ENCODE measurements at places on chromosomes 2 and 18. TPM values are rescaled to one million over a fixed set of nuclear protein-coding genes. Genes with fewer than 3 reads are reported as not detected.
A peak's percentile ranks its signal among the peaks of the same experiment; 100 is the strongest.

DNA sequence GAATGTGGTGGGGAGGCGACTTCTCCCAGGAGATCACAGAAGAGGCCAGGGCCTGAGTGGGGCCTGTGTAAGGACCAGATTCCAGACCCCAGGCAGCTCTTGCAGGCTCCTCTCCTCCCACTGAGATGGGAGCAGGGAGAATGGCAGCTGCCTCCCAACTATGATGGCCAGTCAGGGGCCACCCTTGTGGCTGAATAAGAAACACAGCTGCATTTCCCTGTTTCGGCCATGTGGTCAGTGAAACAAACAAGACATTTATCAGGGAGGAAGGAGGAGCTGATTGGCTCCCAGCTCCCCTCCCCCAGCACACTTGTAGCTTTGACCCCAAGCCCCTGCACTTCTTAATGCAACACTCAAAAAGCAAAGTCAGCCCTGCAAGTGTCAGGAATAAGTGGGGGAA, 143.5 kb downstream of the CELF4 start:
- DNase-seq: no peak

GRCh38 chr18:12034241-12035100, 53.2 kb downstream of the IMPA2 start:
- DNase-seq: no peak

DNA sequence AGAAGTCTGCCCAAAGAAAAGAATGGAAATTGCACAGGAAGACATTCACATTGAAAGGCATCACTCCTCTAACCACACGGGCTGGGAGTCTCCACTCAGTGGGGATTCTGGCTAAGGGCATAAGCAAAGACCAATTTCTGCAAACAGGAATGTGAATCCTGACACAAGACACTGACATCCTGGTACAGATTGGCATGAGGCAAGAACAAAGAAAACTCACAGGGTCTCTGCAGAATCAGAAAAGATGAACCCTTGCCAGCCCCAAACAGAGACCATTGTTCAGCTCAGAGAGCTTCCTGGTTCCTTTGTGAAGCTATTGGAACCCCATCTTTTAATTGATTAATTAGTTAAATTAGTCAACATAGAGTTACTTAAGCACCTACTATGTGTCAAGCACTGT, 82.3 kb downstream of the UPP2 start:
- no peak for DNase-seq

IL37 gene
- total RNA-seq: not detected

GRCh38 chr2:183935005-183935404, 663.3 kb upstream of the ZNF804A start:
- no peak for DNase-seq

DNA sequence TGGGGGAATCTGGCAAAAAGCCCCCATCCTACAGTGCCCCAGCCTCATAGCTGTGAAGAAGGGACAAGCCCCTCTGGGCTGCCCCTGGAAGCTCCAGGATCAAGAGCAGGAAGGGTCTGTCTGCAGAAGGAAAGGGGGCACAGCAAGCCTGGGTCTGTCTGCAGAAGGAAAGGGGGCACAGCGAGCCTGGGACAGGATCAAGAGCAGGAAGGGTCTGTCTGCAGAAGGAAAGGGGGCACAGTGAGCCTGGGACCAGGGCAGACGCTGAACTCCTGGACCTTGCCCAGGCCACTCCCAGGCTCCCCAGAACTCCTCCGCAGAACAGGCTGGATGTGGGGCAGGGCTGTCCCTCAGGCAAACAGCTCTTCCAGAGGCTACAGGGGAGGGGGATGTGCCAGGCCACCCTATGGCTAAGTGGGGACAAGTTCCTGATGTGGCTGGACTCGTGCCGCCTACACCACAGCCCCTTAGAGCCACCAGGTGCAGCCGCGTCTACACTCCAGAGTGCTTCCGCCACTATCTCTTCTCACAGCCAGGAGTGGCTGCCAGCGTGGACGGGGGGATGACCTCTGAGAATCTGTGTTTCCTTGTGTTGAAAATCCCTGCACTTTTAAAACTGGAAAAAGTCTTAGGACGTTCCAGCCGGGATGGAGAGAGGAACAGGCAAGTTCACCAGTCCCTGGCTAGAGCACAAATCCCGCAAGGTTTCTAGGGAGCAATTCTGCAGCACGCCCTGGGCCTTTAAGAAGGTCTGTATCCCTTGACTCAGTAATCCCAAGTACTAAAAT, 20.8 kb downstream of the KIF1A start:
- DNase-seq: no peak

SFT2D3 gene
- 4.7 TPM for total RNA-seq

ANKRD30BL gene
- not detected for total RNA-seq

GKN1 gene
- total RNA-seq: 0.32 TPM

GRCh38 chr2:222398446-222398885, 25.9 kb upstream of the SGPP2 start:
- no peak for DNase-seq

DNA sequence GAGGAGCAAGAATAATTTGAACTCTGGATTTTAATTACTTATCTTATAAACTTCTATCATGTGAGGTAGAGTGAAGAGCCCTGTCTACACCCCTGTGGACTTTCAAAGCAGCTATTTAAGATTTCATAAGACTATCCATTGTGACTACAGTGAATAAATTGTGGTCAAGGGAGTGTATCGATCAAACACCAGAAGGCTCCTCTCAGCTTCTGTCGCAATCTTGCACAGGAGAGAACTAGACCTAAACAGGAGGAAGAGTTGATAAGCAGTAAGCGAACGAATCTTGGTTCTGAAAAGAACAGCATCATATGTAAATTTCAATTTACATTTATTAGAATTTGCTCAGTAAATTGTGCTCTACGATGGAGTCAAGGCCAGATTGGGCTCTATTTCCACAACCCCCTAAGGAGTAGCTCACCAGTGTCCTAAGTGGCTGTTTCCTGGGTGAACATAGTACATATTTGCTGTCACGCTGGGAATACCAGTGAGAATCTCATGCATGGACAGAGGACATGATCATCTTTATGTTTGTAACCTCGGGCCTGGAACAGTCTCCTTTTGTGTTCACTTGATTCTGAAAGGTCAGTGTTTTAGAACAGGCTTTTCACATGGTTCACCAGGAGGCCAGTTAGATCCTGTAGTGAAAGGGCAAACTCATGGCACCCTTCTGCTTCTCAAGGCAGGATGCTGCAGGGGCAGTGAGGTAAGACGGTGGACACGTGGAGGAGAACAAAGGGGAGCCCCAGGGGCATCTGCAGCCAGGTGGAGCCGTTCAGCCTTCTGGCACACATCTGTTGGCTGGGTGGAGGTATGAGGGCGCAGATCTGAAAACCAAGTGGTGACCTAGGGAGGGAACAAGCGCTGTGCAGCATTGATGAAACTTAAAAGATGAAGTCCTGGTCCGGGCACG, 33.3 kb downstream of the NPAS2 start:
- no peak for DNase-seq

PTCD3 gene
- 63.1 TPM for total RNA-seq

ALK gene
- total RNA-seq: not detected

DNA sequence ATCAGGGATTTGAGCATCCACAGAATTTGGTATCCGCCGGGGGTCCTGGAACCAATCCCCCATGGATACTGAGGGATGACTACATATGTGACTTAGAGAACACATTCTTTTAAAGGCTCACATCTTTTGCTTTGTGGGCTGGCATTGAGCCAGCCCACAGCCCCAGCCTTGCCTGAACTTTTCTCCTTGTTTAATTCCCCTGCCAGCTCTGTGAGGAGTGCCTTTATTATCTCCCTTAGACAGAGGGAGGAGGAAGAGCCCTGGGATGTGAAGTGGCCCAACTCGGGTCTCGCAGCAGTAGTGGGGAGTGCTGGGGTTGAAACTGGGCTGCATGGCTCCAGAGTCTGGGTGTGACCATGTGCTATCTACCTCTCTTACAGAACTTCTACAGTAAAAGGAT, 7.6 kb downstream of the TTC39C start:
- peak; percentile 24 for DNase-seq

DNA sequence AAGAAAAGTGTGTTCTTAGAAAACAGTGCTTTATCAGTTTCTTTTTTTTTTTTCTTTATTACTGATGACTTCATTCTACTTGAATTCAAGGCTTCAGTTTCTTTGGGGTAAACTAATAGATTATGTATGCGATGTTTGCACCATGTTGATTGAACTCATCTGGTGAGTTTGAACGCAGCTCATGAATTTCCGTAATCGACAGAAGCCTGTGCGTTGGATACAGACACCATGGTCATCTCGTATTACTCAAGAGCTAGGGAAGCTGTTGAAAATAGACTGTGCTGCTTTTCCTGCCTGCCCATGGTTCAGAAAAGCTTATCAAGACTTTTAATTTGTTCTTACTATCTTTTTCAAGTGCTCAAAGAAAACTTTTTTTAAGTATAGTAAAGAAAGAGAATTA, 185.5 kb upstream of the NRP2 start:
- DNase-seq: peak; percentile 76

- no peak for DNase-seq
Observed at GRCh38 chr2:25085761-25086560, 44.1 kb downstream of the EFR3B start.

DNA sequence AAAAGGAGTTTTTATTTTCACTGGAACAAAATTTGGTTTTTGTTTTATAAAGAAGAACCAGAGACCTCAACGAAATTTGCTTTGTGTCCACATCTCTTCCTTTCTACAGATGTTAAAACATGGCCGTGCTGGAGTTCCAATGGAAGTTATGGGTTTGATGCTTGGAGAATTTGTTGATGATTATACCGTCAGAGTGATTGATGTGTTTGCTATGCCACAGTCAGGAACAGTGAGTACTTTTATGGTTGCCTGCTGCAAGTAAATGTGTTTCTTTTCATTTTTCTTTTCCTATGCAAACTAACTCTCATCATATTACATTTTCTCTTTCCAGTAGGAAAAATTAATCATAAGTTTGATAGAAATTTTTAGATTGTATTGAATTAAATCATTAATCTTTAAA, 48.4 kb upstream of the TBR1 start:
- no peak for DNase-seq

MC2R gene
- total RNA-seq: not detected

GAL3ST2 gene
- 0.43 TPM for total RNA-seq

GRCh38 chr18:31929273-31929672, 13.7 kb downstream of the TRAPPC8 start:
- DNase-seq: no peak

ANKRD12 gene
- total RNA-seq: 32.0 TPM

DNA sequence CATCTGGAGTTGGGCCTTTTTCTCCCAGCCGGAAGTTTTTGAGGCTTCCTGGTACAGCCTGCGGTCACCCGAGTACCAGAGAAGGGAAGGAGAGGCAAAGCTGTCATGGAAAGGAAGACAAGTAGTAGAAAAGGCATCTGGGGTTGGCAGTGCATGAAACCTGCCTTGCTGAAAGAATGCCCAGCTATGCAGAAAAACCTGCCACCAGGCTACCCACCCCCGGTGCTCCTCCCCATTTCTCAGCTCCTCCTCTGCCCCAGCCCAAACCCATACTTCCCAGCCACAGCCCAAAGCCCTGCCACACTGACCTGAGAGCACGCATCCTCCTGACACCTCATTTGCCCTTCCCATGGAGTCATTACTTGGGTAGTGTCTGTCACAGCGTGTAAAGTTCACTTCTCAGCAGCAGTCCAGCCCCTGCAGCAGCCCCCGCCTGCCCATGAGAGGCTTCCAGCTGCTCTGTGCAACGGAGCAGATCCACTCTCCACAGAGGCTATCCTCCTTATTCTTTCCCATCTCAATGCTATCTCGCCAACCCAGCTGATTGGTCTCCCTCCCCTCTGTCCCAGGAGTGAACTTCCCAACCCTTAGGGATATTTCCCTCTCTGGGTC, 40.4 kb upstream of the MAL start:
- DNase-seq: no peak

MAP2 gene
- total RNA-seq: 37.1 TPM

DNA sequence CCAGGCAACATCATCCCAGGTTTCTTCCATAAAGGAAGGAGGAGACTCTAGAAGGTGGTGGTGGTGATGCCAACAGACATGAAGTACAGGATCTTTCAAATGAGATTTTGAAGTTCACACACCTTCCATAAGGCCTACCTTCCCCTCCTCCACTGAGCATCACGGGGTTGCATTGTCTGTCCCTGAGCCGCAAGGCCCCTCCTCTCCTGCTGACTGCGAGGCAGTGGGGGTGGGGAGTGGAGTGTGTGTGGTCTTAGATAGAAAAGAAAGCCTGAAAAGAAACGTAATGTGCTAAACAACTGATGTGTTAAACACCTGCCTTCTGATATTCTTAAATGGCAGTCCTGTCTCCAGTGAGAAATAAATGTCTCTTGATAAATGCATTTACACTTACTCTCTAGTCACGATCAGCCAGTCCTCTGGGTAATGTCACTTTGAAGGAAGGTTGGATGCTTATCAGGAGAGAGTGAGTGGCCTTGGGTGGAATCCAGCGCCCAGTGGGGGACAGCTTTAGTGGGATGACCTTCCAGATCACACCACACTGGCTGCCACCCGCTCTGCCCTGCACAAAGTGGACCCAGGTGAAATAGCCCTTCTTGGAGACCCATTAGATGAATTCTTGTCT, 5.5 kb upstream of the SCYGR5 start:
- no peak for DNase-seq

DNA sequence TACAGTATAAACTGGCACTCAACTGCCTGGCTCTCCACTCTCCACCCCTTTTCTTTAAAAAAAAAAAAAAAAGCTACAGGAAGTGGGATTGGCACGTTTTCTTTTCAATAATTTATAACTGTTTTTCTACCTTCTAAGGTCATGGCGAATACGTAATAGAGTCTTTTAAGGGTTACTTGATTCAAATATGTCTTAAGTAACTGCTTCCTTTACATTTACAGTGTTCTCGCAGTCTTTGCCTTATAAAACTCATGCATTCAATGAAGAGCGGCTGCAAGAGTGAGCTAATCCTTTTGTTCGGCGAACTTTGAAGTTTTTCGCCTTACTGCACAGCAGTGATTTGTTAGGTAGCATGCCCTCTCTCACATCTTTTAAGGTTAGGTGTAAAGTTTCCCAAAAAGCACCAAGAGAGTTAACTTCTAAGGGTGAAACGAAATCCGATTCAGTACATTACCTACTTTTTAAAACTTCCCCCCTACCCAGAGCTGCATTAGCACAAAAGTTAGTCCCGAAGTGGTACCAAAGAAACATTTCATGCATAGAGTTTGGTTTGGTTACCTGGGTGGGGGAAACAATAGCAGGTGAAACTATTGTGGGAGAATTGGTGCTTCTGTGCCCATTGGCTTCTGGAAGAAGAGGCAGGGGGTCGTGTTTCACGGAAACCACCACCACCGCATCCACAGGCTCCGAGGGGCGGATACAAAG, 2.0 kb downstream of the KCTD1 start:
- DNase-seq: no peak

- no peak for DNase-seq
Observed at GRCh38 chr2:128271597-128271910, 47.1 kb downstream of the HS6ST1 start.

Measured in fibroblast of villous mesenchyme (primary cell).